ENCODE measurements at places on chromosomes 16 and 17.
A peak's percentile ranks its signal among the peaks of the same experiment; 100 is the strongest.

DNA sequence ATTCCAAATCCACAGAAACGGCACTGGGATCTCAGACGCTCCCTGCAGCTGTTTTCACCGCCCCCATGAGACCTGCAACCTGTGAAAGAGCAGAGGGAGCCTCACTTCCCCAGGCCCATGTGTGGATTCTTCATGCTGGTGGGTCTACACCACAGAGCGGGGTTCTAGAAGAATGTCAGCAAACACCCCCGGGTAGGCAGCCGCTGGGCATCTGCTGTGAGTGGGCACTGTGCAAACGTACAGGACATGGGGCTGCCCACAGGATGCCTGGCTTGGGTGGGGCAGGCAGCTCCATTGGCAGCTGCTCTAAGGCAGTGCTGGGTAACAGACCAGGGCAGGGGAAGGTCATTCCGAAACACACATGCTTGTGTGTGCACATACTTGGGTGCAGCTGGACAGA lies 174.9 kb downstream of the RBFOX3 start:
- no peak for DNase-seq

- peak; percentile 56 for DNase-seq
These were observed 7.3 kb downstream of the ABI3 start for GRCh38 chr17:49217651-49218413.

DNA sequence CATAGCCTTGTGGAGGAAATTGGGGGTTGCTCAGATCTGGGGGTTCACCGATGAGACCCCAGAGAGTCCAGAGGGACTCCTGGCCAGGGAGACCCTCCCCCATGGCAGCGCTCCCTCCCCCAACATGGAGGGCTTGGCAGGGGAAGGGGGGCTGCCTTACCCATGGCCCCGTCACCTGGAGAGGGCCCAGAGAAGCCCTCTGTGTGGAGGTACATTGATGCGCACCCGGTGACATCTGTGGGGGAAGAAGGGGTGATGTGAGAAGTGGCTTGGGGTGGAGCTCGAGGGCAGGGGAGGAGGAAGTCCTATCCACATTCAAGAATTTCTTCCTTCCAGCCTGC lies 16.2 kb downstream of the ETV4 start:
- no peak for DNase-seq

DNA sequence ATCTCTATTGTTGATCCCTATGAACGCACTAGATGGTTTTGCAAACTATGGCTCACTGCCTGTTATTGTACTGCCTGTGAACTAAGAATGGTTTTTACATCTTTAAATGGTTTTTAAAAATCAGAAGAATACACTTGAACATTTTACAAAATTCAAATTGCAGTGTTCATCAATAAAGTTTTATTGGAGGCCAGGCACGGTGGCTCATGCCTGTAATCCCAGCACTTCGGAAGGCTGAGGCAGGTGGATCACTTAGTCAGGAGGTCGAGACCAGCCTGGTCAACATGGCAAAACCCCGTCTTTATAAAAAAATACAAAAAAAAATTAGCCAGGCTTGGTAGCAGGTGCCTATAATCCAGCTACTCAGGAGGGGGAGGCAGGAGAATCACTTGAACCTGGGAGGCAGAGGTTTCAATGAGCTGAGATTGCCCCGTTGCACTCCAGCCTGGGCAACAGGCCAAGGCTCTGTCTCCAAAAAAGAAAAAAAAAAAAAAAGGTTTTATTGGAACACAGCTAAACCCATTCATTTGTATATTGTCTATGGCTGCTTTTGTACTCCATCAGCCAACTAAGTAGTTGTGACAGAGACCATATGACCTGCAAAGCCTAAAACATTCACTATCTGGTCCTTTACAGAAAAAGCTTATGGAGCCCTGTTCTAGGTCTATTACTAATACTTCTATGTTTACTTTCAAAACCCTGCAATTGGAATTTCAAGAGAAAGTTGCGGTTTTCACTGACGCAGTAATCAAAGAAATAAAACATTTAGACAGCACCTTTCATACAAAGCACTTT lies 18.9 kb downstream of the IKZF3 start:
- DNase-seq: no peak

DNA sequence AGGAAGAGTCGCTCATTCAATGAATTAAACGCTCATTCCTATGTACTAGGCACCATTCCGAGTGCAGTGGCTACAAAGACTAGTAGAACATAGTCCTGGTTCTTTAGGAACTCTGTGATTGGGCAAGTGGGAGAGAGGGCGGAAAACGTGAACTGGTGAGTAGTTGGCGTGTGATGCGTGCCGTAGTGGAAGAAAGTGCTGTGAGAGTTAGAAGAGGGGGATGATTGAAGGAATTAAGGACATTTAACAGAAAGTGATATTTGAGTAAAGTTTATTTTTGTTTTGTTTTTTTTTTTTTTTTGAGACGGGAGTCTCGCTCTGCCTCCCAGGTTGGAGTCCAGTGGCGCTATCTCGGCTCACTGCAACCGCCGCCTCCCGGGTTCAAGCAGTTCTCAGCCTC lies 7.9 kb upstream of the SLFN14 start:
- DNase-seq: peak; percentile 60

DNA sequence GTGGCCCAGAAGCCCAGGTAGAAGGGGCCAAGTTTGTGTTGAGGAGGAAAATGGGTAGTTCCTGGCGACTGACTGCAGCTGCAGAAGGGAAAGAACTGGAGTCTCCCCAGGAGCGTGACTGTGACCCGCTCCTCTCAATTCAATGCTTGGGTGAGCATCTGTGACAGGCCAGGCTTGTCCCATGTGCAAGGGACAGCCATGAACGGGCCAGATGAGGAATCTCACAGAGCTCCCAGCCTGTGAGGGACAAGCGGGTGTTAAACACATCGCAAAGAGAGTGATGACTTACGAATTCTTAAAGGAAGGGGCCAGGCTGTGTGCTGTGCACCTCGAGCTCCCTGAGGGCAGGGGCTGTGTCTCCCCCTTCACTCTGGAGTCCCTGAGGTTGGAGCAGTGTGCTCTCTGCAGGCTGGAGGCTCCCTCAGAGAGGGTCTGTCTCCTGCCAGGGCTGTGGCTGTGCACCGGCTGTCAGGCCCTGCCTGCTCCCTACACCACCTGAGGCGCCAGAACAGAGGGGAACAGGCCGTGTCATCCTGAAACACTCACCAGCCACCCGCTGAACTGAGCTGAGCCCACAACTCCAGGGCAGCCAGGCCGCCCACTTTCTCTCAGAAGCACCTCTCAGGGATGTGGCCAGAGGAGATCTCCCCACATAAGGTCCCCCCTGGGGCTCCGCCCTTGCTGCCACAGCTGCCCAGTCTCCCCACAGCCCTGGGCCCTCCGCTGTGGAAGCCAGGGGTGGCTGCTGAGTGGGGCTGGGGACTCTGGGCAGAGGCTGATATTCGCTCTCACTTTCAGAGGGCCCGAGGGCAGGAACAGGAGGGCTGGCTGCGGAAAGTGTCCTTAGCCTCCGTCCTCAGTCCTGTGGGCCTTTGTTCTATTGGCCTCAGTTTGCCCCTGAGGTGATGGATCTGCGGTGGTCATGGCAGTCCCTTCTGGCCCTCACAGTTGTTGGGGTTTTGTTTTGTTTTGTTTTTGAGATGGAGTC lies 25.7 kb upstream of the NXPH3 start:
- no peak for DNase-seq

DNA sequence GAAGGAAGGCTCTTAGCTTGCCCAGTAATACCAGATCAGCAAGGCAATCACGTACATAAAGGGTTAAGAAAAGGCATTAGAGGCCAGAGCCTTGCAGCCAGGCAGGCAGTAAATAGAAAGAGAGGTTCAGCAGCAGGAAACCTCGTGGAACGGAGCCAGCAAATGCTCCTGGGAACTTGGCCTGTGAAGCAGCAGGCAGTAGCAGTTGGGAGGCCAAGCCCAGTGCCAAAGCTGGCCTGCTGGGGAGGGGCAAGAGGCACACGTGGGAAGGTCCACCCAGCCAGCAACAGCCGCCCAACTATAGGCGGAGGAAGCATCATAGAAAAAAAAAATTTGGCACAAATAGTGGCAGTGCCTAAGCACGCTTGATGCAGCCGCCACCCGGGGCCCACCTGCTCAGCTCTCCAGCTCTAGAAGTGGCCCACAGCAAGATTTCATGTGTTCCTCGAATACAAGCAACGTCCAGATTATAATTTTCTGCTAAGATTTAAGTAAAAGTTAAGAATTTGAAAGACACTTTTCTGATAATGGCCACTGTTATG lies 2339.5 kb downstream of the TP53TG3F start:
- DNase-seq: no peak
